ENCODE measurements at places on chromosomes 3 and 15. TPM values are rescaled to one million over a fixed set of nuclear protein-coding genes. Genes with fewer than 3 reads are reported as not detected.

PLSCR5 gene
- not detected for total RNA-seq

DNA sequence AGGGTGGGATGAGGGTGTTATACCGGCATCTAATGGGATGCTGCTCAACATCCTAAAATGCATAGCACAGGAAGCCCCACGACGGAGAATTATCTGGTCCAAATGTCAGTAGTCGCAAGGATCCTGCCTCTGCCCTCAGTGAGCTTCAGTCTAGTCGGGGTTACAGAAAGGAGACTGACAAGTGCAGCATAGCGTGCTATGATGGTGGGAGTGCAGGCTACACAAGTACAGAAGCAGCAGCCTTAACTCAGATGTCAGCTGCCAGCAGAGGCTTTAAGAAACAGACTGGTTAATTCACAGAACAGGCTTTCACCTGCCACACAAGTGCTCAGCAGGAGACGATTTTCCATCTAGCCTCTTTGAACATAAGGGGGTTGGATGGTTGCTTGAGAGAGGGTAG is 6.9 kb downstream of the LRRN1 start:
- DNase-seq = no peak

RETNLB gene
- not detected for total RNA-seq

DNA sequence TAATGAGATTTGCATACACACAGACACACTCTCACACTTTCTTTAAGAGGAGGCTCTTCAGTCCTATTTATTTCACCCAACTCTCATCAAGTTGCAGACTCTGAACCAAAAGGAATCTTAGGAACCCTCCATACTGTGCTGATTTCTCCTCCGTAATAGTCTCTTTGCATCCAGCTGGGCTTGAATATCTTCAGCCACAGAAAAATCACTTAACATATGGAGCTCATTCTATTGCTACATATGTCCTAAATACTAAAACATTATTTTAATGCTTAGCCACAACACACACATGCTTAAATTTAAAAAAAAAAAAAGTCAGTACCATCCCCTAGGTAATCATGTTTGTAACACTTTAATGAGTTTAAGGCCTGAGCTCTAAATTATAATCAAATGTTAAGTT is 287.5 kb upstream of the CNTN6 start:
- DNase-seq = no peak

GRCh38 chr3:71229905-71230657 is 353.4 kb downstream of the FOXP1 start:
- DNase-seq = no peak

DNA sequence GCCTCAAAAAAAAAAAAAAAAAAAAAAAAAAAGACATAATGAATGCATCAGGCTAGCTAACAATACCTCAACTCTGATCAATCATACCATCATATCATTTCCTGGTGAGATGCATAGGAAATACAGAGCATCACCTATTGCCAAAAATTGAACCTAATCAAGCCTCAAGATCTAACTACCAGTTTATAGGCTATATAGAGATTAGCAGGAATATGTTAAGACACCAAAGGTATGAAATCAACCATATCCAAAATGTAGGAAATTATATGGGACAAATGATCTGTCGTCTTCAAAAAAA is 387 bp upstream of the VPS33B start:
- no peak for DNase-seq

DNA sequence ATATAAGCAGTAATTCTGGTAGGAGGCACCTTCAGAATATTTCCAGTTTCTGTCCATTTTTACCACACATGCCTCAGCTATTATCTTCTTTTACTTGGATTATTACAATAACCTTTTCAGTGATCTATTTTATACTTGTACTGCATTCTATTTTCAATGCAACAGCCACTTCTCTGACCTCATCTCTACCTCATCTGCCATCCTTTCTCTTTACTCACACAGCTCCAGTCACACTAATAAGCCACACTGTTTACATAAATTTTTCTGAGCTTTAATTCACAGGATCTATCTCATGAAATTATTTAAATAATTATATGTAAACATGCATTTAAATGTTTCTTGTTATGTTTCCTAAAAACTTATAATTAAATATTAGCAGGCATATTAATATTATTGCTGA is 47.3 kb upstream of the BCHE start:
- DNase-seq = no peak

HYKK gene
- total RNA-seq = 1.7 TPM

DNA sequence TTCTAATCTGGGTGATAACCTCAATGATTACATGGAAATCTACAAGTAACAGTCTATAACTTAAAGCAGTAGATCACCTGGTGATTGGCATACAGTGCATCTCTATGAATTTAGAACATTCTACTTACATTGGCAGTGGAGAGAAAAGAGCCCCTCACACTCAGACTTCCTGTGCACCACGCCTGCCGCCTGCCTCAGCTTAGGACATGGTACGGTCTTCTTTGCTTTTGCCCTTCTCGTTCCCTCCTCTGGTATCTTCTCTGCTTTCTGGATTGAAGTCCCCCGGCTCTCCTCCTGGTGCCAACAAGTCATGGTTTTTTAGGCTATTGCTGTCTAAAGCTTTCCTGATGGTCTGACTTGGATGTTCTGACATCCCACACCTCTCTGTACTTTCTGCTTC is 7.9 kb upstream of the KCNMB3 start:
- DNase-seq = no peak

VIPR1 gene
- 0.43 TPM for total RNA-seq

DNA sequence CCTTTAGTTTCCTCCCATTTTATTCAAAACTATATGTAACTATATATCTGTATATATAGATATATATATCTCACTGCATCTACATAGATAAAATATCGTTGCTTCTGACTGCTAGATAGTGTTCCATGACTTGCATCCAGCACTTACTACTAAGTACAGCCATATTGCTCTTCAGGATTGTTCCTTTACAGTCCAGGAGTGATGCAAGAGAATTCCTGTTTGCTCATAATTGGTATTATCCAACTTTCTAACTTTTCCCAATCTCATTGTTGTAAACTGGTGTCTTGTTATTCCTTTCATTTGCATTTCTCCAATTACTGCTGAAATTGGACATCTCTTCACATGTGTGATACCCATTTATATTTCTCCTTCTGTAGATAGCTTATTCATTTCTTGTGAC is 99.8 kb upstream of the STRIT1 start:
- no peak for DNase-seq

ADAMTSL3 gene
- total RNA-seq = 0.58 TPM

DNA sequence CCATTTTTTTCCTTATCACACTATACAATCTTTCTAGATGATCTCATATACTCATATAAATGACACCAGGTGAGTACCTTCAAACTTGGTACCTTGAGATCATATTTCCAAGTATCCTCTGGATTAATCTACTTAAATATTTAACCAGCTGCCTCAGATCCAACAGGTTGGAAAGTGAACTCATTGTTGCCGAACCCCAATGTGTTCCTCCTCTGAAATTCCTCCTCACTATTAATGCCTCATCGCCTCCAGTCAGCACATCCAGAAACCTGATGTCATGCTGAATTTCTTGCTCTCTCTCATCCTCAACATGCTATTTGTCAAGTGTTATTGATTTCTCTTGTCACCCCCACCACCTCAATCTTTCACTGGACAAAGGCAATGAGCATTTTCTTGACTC is 221.8 kb downstream of the FMN1 start:
- DNase-seq = no peak

KBTBD13 gene
- not detected for total RNA-seq

DNA sequence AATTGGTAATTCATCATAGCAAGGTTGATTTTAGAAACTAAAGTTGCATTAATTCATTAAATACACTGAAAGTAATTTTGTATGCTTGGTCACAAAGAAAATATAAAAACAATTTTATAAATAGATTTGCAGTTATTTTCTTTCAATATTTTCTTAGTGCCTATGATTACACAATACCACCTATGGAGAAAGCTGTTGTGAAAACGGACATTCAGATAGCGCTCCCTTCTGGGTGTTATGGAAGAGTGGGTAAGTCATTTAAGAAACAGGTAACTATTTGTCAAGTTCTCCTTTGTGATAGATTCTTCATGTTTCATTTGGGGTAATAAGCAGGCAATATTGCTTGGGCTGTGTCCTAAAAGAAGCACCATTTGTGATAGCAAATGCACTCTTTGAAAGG is 3.0 kb downstream of the DUT start:
- no peak for DNase-seq

- DNase-seq = no peak
Observed at GRCh38 chr15:32796856-32797255, 79.1 kb downstream of the GREM1 start.

DNA sequence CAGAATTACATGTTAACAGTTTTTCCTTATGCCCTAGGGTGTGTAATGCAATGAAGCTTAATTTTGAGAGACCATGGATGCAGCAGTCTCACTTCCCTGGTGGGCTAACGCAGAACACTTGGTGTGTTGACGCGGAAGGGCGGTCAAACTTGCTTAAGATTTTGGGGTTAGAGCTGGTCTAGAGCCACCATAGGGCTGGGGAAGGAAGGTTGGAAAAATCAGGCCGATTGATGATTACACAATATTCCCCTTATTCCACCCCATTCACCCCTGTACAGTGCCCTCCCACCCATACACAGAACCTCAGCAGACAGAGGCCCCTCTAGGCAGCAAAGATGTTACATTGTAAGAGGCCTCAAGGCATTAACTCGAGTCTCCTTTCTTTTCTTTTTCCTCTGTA is 24.3 kb downstream of the VGLL4 start:
- no peak for DNase-seq

TWF2 gene
- total RNA-seq = 189 TPM

- no peak for DNase-seq
Observed at GRCh38 chr15:76460871-76461270, 124.3 kb downstream of the ISL2 start.

GADL1 gene
- not detected for total RNA-seq

DNA sequence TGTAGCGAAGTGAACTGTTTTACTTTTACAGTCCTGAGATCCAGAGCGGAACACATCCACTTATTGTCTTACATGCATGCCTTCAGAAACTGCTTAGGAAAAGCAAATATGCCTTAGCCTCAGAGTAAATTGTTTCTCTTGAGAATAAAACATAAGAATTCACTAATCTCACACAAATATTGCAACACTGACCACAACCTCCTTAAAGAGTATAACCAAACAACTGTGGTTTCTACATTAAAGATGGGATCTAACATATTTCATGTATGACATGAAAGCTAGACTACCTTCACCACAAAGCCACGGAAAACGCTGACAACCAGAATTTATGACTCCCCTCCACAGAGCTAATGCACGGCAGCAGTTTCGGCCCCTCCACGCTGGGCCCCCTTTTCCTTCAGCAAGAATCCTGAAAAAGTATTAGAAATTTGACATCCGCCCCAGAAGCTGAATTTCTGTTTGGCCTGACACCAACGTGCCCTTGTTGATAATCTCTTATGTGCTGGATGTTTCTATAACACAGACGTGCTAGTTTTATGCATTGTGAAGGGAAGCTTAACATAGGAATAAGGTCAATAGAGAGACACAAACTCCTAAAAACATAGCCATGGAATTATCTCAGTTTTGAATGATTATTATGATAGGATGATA is 84.6 kb downstream of the GREM1 start:
- DNase-seq = no peak

RUBCN gene
- 24.6 TPM for total RNA-seq

RFT1 gene
- total RNA-seq = 29.2 TPM

- no peak for DNase-seq
Observed at GRCh38 chr3:138806376-138807080, 28.2 kb downstream of the PIK3CB start.

CTXN2 gene
- not detected for total RNA-seq

GRCh38 chr15:32668942-32669341 is 27.4 kb downstream of the SCG5 start:
- DNase-seq = no peak

TPRA1 gene
- total RNA-seq = 76.6 TPM

DNA sequence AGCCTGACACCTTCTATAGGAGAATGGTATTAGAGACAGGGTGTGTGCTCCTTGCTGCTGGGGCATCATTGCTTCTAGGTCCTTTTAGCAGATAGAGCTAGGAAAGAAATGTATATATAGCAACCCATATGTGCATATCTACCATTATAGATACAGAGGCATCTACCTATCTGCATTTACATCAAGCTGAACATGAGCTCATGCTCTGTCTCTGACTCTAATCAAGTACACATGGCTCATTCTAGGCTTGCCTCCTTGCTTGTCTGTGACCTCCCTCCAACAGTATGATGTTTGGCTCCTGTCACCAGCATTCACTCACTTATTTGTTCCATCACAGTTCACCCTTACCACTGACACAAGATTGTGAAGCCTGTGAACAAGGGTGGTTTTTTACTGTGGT is 133.4 kb downstream of the EEFSEC start:
- no peak for DNase-seq

NRG4 gene
- not detected for total RNA-seq

DNA sequence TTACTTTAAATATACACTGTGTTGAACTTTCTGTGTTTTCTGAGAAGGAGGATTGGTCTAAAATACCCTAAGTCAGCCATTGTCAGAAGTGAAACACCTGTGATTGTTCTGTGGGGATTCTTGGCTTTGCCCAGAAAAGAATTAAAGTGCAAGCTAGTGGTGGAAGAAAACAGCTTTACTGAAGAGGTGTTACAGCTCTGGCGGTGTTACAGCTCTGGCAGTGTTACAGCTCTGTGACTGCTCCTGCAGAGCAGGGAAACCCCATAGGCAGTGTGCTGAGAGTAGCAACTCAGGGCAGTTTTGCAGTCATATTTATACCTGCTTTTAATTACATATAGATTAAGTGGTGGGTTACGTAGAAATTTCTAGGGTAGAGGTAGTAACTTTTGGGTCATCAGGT is 66.6 kb downstream of the C3orf20 start:
- DNase-seq = no peak

DNA sequence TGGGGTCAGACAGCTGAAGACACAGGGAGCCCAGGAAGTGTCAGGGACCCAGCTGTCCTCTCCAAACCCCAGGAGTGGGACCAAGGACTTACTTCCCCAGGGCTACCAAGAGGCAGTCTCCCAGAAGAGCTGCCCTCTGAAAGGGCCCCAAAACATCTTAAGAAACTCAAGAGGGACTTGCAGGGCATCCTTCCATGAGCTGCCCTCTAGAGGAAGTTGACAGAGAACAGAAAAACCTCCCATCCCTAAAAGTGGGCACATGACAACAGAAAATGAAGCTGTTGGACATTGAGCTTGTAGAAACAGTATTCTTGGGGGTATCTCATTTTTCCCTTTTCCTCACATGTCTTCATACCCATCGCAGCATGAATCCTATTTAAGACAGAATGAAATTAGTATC is 58.9 kb downstream of the MECOM start:
- no peak for DNase-seq

GOLGA8M gene
- 0.06 TPM for total RNA-seq

TRIM42 gene
- total RNA-seq = not detected

TERC gene
- 196 TPM for total RNA-seq

ATP13A5 gene
- total RNA-seq = not detected

- DNase-seq = no peak
Observed at GRCh38 chr3:143693506-143693905, 154.8 kb downstream of the SLC9A9 start.

- DNase-seq = no peak
Observed at GRCh38 chr15:45743426-45744235, 108.8 kb downstream of the SQOR start.

NCKIPSD gene
- total RNA-seq = 45.5 TPM

- no peak for DNase-seq
Observed at GRCh38 chr15:88100181-88100580, 156.4 kb downstream of the NTRK3 start.

SLC9C1 gene
- total RNA-seq = not detected
